ENCODE measurements at places on chromosomes 1 and 21. TPM values are rescaled to one million over a fixed set of nuclear protein-coding genes. Genes with fewer than 3 reads are reported as not detected.

DNA sequence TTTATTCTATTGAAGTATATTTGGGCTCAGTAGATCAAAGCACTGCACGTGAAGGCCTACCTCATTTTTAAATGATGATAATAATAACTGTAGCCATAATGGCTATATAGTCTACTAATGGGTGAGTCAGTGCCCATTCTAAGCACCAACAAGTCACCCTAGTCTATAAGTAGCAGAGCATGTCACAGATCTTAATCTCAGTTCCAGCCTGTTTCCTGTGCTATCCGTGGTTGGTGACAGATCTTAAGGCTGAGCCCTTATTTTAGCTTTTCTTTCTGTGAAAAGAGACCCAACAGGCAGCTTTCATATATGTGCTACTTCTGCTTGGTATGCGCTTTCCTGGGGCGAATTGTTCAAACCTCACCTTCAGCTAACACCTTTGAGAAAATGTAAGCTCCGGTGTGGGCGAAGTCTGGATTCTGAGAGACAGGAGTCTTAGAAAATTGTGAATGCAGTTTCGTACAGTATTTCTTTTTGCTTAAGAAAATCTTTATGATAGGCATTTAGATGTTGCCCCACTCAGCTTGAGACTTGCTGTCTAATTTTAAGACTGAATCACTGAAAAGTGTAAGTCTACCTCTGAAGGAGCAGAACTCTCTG lies 59.6 kb downstream of the FMN2 start:
- no peak for DNase-seq

- peak; percentile 96 for DNase-seq
These were observed at the start of gene RASSF5 for GRCh38 chr1:206507284-206508129. Gene RASSF5, plus strand, starts transcription at chr1:206507531. Its CDS starts 72 bp downstream, at chr1:206507603.

DNA sequence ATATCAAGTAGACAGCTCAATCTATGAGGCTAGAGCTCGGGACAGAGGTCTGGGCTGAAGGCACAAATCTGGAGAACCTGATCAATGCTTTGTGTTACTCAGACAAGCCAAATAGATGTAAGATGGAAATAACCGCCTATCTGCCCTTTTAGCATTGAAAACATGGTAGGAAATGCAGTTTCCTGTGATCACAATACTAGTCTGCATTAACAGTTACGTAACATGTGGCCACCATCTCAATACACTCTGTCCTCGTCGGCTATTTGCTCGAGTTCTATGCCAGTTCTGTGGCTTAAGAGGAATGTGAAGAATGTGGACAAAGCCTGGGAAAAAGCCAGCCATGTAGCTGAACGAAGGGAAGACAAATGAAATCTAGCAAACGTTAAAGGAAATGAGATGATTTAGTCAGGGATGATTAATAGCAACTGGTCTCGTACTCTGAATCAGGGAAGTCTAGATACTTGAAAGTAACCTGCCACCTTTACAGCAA lies 73.3 kb downstream of the HSF2BP start:
- DNase-seq, result no peak

- no peak for DNase-seq
These were observed 345.0 kb downstream of the NPHP4 start for GRCh38 chr1:5647234-5647633.

DNA sequence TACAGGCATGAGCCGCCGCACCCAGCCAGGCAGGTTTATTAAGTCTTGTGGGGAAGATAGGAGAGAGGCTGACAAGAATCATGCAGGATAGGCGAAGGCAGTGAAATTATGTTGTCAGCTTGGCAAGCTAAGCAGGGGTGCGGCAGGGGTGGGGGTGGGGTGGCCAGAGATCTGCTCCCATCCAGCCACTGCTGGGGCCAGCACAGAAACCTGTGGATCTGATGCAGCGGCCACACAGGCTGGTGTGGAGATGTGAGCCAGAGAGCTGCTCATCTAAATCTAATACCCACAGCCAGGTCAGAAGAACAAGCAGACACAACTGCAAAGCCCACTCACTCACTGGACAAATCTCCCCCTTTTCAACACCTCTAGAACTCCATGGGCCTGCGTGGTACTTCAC lies 68.7 kb downstream of the KCTD3 start:
- no peak for DNase-seq

VHLL gene
- not detected for total RNA-seq

JAM2 gene
- 38.6 TPM for total RNA-seq
